Stimulated activated CD8-positive, alpha-beta memory T cell treated with anti-CD3 and anti-CD28 coated beads, Interleukin-7, amount 100 ng/mL, for 1 hour (primary cell): ENCODE measurements at places on chromosomes 1 and 21.

GRCh38 chr1:27542463-27543273 lies 52.7 kb upstream of the WASF2 start:
- DNase-seq = no peak

- DNase-seq = no peak
Observed at GRCh38 chr1:24186711-24186992, 437 bp downstream of the IFNLR1 start.

DNA sequence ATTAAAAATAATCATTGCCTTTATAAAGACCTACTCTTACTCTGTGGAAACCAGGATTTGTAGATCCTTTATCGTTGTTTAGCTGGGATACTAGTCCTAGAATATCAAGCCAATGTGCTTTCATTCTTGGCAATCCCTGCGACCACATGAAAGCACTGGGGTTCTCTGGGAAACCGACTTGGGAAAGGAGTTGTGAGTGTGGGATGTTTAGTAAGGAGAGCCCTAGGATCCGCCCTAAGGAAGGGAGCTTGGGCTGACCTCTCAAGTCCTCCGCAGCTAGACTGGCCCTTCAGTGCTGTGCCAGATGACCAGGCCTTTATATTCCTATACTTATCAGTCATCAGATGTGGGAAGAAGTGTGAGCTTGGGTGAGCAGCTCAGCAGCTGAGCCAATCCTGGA lies 5.2 kb upstream of the KRTAP19-8 start:
- DNase-seq = no peak

DNA sequence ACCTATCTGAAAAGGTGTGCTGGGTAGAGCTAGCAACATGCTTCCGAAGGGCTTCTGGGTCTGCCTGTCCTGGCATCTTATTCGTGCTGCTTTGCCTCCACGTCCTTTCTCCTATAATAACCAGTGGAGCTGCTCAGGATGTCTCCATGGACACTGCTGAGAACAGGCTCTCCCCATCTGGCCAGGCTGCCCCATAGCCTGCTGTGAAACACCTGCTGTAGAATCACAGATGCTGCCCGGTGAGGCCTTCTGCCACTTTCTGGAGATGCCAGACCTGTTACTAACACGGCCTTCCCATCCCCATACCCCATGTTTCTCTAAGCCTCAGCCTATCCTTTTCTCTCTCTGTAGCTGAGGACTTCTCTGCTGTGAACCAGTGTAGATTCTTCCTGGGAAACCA lies 120.5 kb downstream of the IER5 start:
- DNase-seq = no peak

DNA sequence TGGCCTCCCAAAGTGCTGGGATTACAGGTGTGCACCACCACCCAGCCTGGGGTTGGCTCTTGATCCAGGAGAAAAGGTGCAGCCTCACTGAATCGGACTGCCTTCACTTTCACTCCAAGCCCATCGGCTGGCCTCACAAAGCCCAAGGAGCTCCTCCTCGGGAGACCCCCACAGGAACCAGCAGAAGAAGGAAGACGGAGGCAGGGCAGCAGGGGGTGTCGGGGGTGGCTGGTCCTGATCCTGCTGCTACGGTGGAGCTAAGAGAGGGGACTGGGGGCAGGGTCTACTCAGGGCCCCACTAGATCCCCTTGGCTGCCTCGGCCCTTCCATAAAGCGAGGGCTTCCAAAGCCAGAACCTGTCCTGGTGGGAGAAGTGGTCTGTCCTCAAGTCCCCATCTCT lies 93.9 kb downstream of the STUM start:
- DNase-seq = no peak

GRCh38 chr1:109186733-109187086 lies 27.0 kb upstream of the SARS1 start:
- DNase-seq = no peak

GRCh38 chr1:22889213-22889827 lies 83.3 kb downstream of the LACTBL1 start:
- DNase-seq = no peak

DNA sequence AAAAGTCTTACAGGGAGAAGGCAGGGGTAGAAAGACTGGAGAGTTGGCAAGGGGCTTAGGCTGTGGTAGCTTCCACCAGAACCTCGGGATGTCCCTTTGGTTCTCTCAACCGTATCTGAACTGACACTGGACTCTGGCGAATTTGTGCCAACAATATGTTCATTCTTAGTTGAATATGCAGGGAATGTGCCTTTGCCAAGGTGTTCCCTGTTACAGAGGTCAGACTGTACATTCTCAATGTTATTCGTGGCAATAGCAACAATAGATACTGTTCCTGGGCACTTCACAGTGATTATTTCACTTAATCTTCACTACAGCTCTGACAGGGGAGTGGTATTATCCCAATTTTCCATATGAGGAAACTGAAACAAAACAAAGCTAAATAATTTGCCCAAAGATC lies 51.5 kb upstream of the RAB3GAP2 start:
- no peak for DNase-seq

- DNase-seq = no peak
Observed at GRCh38 chr1:215345766-215346165, 221.3 kb upstream of the KCTD3 start.

- no peak for DNase-seq
Observed at GRCh38 chr1:54069791-54070170, 16.4 kb downstream of the TCEANC2 start.

DNA sequence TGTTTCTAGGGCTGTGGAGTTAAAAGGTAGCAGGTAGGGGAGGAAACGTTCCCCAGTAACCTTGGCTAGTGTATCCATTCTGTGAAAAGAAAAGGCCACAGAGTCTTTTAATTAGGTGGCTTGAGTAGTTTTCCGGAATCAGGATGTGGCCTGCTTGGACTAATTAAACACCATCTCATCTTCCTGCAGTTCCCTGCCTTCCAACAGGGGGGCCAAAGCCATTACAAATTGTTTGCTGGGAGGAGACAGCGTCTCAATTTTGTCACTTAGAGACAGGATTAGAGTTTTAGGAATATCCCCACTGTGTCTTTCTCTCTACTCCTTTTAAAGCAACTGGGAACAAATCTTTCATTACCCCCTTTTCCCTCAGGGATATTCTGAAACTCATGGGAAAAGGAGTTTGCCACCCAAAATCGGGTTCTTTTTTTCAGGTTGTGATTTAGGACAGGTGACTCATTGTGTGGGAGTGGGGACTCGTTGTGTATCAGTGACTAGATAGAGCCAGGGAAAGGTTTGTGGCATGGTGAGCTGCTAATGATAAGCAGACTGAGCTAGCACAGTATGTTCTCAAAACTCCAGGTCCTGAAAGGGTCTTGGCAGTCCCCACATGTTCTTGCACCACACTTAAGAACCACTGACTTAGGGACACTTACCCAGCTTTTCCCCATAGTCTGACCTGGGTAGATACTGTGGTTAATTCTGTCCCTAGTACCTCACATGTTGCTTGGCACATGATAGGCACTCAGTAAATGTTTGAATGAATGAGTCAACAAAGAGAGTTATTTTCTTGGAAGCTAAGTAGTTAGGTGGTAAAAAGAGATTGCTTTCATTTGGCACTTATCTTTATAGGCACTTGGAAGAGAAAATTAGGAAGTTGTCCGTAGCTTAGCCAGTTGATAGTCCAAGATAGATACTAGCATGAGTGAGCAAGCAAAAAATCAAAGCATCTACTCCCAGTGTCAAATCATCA lies 22.5 kb downstream of the INTS3 start:
- DNase-seq = no peak

- no peak for DNase-seq
Observed at GRCh38 chr1:221734187-221734586, 7.7 kb downstream of the DUSP10 start.

DNA sequence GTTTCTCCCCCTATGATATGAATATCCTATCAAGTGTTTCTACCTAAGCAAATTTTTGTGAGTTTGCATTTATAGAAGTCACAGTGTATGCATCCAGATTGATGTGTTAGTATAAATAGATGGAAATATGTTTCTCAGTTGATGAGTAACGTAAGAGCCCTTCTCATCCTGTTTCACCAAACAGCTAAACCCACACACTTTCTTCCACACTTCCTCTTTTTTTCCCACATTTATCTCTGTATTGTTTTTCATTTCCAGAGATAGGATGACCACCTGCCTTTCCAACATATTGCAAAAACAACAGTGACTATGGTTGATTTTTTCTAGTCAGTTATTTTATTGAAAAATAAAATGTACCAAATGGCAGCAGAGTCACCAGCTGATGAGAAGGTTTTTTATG lies 490.1 kb downstream of the NEGR1 start:
- no peak for DNase-seq

GRCh38 chr1:29431138-29431537 lies 194.8 kb downstream of the PTPRU start:
- DNase-seq = no peak

DNA sequence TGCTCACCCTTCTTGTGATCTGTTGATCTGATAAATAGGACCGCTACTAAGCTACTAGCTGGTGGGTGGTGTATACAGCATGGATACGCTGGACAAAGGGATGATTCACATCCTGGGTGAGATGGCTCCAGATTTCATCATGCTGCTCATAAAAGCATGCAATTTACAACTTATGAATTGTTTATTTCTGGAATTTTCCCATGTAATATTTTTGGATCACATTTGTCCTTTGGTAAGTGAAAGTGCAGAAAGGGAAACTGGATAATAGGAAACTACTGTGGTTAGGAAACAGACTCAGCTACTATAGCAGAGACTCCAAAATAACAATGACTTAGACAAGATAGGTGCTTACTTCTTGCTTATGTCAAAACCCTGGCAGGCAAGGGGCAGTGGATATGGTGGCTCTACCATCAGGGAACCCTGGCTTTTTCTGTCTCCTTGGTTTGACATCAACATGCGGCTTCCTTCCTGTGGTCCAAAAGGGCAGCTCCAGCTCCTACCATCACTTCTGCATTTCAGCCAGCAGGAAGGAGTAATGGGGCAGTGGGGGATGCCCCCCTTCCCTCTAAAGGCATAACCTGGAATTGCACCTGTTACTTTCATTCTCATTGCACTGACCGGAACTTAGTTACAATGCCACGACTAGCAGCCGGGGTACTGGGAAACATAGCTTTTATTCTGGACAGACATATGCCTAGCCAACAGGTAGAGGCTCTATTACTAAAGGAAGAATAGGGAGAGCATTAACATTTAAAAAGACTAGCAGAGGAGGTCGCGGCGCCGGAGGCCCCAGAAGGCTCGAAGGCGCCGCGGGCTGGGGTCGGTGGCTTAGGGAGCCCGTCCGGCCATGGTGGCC lies 13.8 kb upstream of the AK2 start:
- no peak for DNase-seq

- no peak for DNase-seq
Observed at GRCh38 chr1:21278860-21279845, 11.1 kb downstream of the ECE1 start.

DNA sequence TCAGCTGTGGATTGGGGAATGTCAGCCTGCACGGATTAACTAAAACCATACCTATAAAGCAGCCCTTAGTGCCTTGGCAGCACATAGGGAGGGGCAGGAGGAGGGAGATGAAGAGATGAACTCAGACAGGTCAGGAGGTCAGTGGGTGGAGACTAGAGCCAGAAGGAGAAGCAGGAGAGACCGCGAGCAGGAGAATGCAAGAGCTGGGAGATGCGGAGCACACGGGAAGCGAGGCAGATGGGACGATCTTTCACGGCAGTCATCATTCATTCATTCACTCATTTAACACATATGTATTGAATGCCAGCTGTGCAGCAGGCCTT lies 41.9 kb downstream of the NEK2 start:
- no peak for DNase-seq

DNA sequence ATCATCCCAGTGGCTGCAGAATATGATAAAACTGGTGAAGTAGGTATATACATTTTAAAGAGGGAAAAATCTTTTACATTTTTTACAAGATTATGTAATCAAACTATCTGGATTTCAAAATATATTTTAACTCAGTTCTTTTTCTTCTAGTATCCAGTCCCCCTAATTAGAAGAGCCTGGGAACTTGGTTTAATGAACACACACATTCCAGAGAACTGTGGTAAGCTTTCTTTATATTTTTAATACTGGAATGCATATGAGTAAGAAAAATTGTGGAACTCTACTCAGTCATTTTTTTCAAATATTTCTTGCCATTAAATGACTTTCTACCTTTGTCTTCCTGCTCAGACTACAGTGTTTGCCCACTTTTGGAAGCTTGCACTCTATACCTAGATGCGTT lies 8.2 kb downstream of the ACADM start:
- no peak for DNase-seq

DNA sequence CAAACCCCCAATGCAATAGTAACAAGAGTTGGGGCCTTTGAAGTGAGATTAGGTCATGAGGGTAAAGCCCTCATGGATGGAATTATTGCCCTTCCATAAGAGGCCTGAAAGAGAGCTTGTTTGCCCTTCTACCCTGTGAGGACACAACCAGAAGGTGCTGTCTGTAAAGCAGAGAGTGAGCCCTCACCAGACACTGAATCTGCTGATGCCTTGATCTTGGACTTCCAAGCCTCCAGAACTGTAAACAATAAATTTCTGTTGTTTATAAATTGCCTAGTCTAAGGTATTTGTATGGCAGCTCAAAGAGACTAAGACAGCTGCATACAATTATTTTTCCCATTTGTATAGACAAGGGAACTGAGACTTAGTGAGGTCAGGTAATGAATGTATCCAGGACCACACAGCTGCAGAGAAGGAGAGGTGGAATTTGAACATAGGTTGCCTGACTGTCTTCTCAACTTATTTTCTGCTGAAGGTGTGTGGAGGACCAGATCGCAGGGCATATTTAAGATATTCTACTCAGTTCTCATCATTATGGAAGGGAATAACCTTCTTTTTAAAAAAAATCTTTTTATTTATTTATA lies 18.7 kb downstream of the IL23R start:
- no peak for DNase-seq

GRCh38 chr1:218971156-218971555 lies 202.5 kb upstream of the LYPLAL1 start:
- DNase-seq = no peak

- DNase-seq = no peak
Observed at GRCh38 chr1:162380061-162380846, 1.3 kb upstream of the C1orf226 start.

GRCh38 chr1:14106679-14107313 lies 406.8 kb downstream of the PRDM2 start:
- no peak for DNase-seq

- DNase-seq = no peak
Observed at GRCh38 chr1:235838021-235838420, 28.7 kb downstream of the LYST start.
